Immature natural killer cell (primary cell): ENCODE measurements at places on chromosomes 1 and 21. TPM values are rescaled to one million over a fixed set of nuclear protein-coding genes. Genes with fewer than 3 reads are reported as not detected.

GBP7 gene
- not detected for polyA plus RNA-seq

- no peaks in the 10 kb centered on the region for H3K36me3 ChIP-seq
- no peak overlapping the region for H3K27ac ChIP-seq
- no peak for DNase-seq
- H3K27me3 ChIP-seq, result peaks cover 2% of the 10 kb centered on the region
- H3K4me3 ChIP-seq, result no peak overlapping the region
- no peaks in the 10 kb centered on the region for H3K4me1 ChIP-seq
Observed at GRCh38 chr1:45971922-45972531, 160.4 kb downstream of the PIK3R3 start.

- H3K27me3 ChIP-seq, result no peaks in the 10 kb centered on the region
- no peak overlapping the region for H3K4me3 ChIP-seq
- no peaks in the 10 kb centered on the region for H3K36me3 ChIP-seq
- peak overlapping the region; percentile 32 for H3K27ac ChIP-seq
- H3K4me1 ChIP-seq, result peaks cover 73% of the 10 kb centered on the region
Observed at GRCh38 chr1:31033598-31033997, 31.9 kb downstream of the PUM1 start.

- H3K27ac ChIP-seq, result no peak overlapping the region
- H3K4me3 ChIP-seq, result no peak overlapping the region
- H3K27me3 ChIP-seq, result peaks cover 1% of the 10 kb centered on the region
- no peaks in the 10 kb centered on the region for H3K36me3 ChIP-seq
Observed at GRCh38 chr1:243325305-243325890, 69.6 kb downstream of the SDCCAG8 start.

GRCh38 chr1:2072891-2073290, 22.7 kb downstream of the PRKCZ start:
- H3K4me1 ChIP-seq, result peaks cover 7% of the 10 kb centered on the region
- H3K36me3 ChIP-seq, result peaks cover 12% of the 10 kb centered on the region
- H3K27me3 ChIP-seq, result no peaks in the 10 kb centered on the region
- no peak overlapping the region for H3K4me3 ChIP-seq
- H3K27ac ChIP-seq, result no peak overlapping the region
- no peak for DNase-seq

DNA sequence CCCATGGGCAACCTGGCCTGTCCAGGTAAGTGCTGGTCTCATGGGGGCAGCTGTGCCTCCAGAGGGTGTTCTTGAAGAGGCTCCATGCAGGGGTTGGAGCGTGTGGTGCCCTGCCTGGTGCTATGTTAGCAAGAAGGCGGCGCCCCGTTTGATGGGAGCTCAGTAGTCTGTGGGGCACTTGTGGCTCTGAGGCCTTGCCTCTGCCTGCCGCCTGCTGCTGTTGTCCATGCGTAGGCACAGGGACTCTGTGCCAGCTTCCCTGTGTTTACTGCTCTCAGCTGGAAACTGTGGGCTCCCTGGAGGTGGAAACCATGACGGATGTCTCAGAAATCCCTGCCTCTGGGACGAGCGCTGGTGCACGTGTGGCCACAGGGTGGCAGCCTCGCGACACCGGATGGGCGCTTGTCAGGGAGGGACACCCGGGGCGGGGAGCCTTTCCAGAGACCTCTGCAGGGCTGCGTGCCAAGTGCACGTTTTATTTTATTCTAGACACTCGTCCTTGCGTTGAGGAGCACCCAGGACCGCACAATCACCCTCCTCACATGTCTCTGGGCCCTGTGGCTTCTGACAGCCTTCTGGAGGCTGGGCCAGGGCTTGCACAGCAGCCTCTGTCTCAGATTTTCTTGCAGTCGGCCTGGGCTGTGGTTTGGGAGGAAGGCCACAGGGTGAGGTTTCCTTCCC, 27.1 kb downstream of the SNAP47 start:
- peak overlapping the region; percentile 75 for H3K4me3 ChIP-seq
- H3K27ac ChIP-seq, result peak overlapping the region; percentile 79
- H3K27me3 ChIP-seq, result peaks cover 12% of the 10 kb centered on the region
- H3K36me3 ChIP-seq, result peaks cover 34% of the 10 kb centered on the region
- peak; percentile 82 for DNase-seq
